ENCODE measurements at places on chromosomes 16 and 17. TPM values are rescaled to one million over a fixed set of nuclear protein-coding genes. Genes with fewer than 3 reads are reported as not detected.

Gene OR4D1
- 0.66 TPM for total RNA-seq

Gene CDC42EP4
- 1.9 TPM for total RNA-seq

Gene MAP1LC3B
- total RNA-seq = 58.9 TPM

Gene MT4
- total RNA-seq = not detected

Gene CBX2
- 2.8 TPM for total RNA-seq

Gene CHST4
- not detected for total RNA-seq

Data from T-helper 1 cell treated with Interleukin-12 subunit alpha and Interleukin-12 subunit beta and Interleukin-4 antibody, amounts not matched to agents 30 ng/mL and 1 ng/mL, for 36 hours (primary cell).